ENCODE measurements at places on chromosomes 11 and 22. TPM values are rescaled to one million over a fixed set of nuclear protein-coding genes. Genes with fewer than 3 reads are reported as not detected.

PRR33 gene
- total RNA-seq = not detected

GRCh38 chr11:123161376-123162030, 33.5 kb downstream of the CLMP start:
- no peak for DNase-seq

GRCh38 chr11:65423516-65424204, 1.1 kb downstream of the NEAT1 start:
- DNase-seq = no peak

ELF5 gene
- 13.4 TPM for total RNA-seq

DNA sequence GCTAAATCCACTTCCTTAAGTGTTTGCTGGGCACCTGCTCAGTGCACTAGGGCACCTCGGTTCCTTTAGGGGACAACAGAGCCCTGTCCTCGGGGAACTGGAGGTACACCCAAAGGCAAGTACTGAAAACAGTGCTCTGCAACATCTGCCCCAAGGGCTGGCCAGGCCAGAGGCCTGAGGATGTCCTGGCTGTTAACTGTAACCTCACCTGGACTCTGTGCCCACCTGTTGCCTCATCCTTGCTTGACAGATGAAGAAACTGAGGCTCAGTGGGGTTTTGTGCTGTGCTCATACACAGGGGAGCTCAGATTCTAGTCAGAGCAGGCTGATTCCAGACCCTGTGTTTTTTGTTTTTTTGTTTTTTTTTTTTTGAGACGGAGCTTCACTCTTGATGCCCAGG, 2.6 kb downstream of the SEC14L4 start:
- DNase-seq = no peak

DNA sequence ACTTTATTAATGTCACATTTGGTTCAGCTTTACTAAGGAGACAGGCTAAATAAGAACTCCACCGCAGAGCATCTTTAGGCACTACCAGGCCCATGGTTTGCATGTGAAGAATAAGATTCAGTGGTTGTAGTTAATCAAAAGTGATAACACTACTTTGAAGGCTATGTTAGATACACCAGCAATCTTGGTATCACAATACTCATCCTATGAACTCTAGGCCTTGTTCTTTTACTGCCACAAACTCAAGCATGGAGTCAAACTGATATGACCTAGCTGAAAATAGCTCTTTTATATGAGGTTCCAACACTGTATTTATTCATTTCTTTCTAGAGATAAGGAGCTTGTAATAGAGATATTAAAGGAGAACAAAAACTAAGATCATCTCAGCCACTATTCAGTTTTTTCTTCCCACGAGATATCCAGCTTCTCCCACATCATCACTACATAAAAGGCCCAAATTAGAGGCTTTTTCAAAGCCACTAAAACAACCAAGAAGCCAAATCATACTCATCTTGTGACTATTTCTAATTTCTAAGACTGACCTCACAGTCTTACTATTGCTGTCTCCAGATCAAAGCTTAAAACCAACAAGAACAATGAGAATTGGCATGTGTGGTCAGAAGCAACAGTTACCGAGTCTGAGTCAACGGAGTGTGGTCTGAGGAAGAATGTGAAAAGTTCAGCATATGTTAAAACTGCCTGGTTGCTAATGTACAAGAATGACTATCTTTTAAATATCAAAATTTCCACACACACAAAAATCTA, 25.1 kb upstream of the GUCY1A2 start:
- no peak for DNase-seq

GRCh38 chr11:61495801-61496601, 12.5 kb upstream of the LRRC10B start:
- DNase-seq = no peak

GRCh38 chr11:65430406-65431217, 8.0 kb downstream of the NEAT1 start:
- DNase-seq = no peak

DNA sequence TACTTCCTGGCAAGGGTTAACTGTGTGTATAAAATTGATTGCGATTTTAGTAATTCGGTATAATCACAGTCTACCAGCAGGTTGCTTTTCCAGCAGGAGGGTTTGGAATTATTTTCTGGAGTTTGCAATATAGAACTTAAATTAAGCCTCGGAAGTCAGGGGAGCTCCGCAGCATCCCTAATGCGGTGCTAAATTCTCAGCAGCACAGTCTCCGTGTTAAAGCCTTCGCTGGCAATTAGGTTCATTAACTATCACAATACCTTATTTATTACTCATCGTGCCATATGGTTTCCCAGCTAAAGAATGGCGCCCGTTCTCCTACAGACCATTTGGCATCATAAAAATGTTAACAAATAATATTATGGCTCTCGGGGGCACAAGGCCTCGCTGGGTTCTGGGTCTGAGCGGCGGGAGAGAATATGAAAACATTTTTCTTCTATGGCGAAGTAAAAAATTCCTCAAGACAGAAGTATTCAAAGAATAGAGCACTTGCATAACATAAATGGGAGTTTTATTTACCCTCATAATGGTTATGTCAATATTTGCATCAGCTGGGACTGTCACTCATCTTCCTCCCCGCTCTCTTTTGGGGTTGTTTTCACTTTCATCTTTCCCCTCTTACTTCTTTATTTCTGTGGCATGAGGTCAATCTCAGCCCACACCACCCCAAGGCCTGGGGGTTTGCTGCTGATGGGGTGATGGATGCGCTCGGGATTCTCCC, 28.1 kb upstream of the ZBTB16 start:
- no peak for DNase-seq

GRCh38 chr22:30230787-30231461, 15.6 kb downstream of the LIF start:
- no peak for DNase-seq

DNA sequence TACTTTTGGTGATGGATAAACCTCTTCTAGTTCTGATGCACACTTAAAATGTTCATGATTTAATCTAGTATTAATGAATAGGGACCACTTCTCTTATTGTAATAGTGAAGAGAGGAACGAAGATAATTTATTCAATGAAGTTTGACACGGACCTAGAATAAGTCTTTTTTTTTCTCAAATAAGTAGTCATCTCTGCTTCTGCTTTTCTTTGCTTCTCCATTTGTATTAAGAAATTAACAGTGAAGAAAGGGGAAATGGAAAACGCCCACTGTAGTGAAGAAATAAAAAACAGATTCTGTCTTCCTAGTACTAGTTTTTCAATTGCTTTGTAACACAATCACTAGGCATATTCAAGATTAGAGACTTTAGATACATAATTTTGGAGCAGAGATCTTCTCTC, 73.0 kb downstream of the CD44 start:
- no peak for DNase-seq

BLID gene
- 15.6 TPM for total RNA-seq

DNA sequence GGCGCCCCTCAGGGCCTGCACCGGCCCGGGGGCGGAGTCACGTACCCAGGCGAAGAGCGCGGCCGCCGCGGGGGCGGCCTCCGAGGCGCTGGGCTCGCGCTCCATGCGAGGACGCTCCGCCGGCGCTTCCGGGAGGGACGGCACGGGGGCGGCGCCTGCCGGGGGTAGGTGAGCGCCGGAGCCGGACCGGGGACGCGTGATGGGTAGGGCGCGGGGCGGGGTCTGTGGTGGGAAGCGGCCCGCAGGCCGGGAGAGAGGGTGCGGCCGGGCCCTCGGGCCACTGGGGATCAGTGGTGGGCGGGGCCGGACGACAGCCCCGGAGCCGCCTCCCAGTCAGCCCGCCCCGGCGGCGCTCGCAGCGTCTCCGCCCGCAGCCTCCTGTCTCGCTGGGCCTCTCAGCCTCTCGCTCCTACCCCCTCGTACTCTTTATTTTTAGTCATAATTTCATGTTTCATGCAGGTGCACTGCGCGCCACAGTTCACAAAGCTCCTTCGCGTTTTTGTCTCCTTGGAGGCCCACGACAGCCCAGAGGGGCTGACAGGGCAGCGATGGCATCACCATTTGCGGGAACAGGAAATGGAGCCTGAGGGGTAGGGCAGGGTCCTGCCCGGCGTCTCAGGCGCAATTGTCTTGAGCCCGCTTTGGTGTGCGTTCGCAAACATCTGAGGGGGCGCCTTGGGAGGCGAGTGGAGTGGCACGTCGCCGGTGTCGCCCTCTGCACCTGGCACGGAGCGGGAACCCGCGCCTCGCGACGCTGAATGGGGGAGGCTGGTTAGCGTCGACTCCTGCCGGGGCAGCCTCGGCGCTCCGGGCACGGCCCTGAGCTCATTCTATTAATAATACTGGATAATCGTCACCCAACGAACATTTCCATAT, at the start of gene SERGEF:
Gene SERGEF (minus strand): TSS at position 142 of the 876 bp plus-strand sequence. CDS start 37 bp downstream, at position 105.
- DNase-seq = peak; percentile 52
